Esophagus muscularis mucosa (tissue), 4 donors: ENCODE measurements at places on chromosomes 3 and 15.

DNA sequence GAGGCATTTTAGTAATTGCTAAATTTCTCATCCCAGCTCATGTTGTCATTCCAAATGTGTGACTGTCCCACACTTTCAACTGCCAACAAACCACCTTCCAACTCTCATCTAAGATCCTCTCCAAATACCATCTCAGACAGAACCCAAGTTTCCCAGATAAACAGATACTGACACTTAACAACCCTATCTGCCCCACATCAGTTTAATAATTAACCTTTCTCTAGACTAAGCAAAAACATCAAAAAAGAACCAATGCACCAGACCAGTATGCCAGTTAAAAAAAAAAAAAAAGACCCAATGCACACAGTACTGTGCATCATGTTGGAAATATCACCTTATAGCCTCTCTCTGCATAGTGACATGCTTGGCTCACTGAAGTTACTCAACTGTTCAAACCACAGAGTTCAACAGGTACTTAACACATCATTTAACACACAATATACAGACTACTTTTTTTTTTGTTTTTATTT, 5.5 kb downstream of the SFMBT1 start:
- peak; percentile 37 for DNase-seq

GRCh38 chr15:26711445-26711844, 61.4 kb downstream of the GABRB3 start:
- DNase-seq: no peak

DNA sequence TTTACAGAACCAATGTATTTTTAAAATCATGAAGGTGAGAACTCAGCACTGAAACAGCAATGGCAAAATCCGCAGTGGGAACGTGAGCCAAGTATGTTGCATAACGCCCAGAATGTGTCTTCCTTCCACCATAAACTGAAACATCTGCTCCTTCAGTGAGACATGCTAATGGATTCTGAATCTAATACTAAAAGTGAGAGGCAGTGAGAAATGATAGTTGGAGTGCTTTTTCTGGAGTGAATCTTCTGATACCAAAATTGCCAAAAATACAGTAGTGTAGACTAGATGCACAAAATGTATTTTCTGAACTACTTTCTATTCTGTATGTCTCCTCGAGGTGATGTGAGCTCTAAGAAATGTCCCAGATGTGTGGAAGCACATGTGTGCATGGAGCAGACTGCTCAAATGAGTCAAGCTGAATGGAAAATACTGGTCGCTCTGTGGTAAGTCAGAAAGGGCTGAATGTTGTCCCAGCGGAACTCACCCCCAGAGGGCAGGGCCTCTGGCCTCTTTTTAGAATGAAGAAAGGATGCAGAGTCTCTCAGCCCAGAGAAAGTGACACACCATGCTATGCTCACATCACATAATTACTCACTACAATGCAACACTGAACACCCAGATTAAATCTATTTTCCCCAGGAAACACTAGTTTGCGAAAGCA, 73.0 kb downstream of the ATP10A start:
- DNase-seq: peak; percentile 95

GRCh38 chr15:24772266-24772665, 96.7 kb downstream of the NPAP1 start:
- DNase-seq: no peak

- DNase-seq: no peak
Measured at GRCh38 chr3:179100652-179101051, 29.0 kb upstream of the ZMAT3 start.
